Stimulated activated CD8-positive, alpha-beta memory T cell treated with anti-CD3 and anti-CD28 coated beads, Interleukin-7, amount 100 ng/mL, for 4 hours (primary cell): ENCODE measurements at places on chromosomes 12 and 14.

DNA sequence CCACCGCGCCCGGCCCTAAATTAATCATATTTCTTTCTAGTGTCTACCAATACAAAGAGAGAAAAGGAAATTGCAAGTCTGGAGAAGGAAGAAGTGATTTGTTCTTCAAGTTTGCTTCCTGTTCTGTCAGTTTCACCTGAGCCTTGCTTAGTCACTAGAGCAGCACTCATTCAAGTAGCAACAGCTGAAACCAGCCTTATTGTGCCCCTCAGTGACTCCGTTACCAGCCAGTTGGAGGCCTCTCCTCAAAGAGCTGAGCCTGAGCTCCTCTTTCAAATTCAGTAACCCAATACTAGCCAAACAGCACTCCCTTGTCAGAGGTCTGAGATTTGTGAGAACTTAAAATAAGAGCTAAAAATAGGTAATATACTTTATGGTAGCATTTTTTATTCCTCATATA is 17.4 kb downstream of the PAWR start:
- DNase-seq, result no peak

DNA sequence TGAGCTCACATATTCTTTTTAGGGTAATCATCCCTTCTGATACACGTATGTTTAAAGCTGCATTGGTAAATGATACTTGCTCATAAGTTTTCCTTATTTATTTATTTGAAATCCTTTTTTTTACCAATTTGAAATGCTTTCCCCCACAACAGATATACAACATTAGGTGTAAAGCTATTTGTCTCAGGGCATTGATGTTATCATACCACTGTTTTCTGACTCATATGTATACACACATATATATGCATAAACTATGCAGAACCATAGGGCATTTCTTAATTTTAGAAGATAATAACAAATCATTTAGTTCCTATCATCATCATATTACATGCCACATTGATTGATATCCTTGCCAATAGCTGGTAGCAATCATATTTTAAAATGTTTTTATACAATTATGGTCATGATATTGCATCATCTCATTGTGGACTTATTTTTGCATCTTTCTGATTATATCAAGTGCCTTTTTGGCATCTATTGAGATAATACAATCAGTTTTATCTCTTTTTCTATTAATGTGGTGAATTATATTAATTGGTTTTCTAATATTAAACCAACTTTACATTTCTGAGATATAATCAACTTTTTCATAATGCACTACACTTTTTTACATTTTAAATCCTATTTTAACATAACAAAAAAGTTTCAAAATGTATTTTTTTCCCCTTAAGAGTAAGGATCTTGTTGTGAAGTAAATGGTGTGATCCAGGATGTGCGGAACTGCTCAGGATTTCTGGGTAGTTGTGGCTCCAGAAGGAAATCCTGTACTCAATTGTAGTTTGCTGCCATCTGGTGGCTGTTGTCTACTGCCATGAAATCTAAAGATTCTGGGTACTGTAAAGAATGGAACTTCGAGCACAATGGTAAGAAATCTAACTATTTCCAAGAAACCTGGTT is 16.7 kb downstream of the OR9K2 start:
- no peak for DNase-seq

DNA sequence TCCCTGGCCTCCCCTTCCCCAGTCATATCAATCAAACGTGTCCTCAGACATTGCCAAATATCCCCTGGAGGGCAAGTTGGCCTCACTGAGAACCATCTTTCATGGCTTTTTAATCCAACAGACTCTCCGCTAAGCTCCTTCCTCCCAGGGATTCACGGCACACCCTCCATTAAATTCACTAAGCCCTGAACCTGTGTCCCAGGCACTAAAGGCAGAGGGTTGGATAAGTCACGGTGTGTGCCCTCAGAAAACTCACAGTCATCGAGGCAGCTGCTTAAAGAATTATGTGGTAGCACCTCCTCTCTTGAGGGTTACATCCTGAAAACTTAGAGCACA is 167.1 kb downstream of the PIWIL1 start:
- no peak for DNase-seq

GRCh38 chr12:123122626-123123025 is 28.3 kb downstream of the PITPNM2 start:
- DNase-seq, result no peak

- no peak for DNase-seq
Measured at GRCh38 chr12:5575987-5576386, 144.1 kb downstream of the NTF3 start.

GRCh38 chr14:44609876-44610510 is 102.9 kb upstream of the FSCB start:
- no peak for DNase-seq

- no peak for DNase-seq
Measured at GRCh38 chr12:4796216-4796615, 76.0 kb downstream of the GALNT8 start.
